ENCODE measurements at places on chromosomes 1 and 21.

- DNase-seq: no peak
Observed at GRCh38 chr1:161096015-161096414, 2.1 kb upstream of the KLHDC9 start.

DNA sequence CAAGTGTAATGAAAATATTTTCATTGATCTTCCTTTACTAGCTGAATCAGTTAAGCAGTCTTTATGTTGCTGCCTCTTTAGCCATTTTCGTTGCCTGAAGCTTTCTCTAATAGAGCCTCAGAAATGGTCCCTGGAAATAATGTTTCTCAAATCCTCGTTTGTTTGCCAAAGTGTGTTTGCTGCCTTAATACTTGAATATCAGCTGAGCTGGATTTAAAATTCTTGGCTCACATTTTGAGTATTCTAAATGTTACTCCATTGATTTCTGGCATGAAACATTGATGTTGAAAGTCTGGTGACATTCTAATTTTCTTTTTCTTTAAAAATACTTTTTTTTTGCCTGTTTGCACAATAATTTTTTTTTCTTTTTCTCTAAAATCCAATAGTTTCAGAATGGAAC is 84.6 kb upstream of the SERBP1 start:
- no peak for DNase-seq

- no peak for DNase-seq
Observed at GRCh38 chr1:7298749-7299151, 472.3 kb upstream of the VAMP3 start.

DNA sequence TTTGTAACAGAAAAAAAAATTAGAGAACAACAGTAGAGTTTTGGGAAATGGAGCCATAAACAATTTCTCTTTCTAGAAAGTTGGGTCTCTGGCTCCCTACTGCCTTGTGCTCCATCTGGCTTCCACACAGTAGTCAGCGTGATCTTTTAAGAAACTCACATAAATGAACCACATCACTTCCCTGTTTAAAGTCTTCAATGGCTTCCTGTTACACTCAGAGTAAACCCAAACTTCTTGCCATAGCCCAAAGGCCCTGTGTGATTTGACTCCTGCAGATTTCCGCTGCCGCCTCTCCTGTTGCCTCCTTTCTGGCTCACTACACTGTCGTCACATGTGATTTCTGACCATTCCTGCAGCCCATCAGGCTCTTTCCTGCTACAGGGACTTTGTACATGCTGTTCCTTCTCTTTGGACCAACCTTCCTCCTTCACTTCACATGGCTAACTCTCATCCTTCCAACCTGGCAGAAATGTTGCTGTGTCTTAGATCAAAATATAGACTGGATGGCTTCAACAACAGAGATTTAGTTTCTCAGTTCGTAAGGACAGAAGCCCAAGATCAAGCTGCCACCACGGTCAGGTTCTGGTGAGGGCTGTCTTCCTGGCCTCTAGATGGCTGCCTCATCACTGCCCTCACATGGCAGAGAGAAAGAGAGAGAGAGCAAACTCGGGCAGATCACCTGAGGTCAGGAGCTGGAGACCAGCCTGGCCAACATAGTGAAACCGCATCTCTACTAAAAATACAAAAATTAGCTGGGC is 34.0 kb downstream of the OPRD1 start:
- DNase-seq: no peak

GRCh38 chr21:27820342-27820741 is 853.5 kb upstream of the ADAMTS5 start:
- DNase-seq: no peak

DNA sequence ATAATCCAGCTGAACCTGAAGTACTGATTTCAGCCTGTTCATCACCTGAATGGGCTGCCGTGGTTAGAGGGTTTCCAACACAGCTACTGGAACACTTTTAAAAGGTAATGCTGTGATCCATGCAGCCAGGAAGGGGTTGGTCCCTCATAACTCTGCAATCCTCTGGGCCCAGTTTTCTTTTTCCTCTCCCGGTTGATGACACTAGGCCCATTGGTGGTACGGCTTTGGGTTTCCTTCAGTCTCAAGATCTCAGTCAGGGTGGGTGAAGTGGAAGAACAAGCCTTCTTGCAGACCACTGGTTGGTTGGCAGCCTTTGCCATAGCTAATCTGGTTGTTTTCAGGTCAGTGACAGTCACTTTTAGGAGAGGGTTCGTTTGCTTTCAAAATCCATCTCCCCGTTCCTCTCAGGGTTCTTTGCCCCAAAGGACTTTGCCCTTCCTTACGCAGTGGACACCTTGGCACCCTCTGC is 502 bp upstream of the SLC35A3 start:
- DNase-seq: no peak

DNA sequence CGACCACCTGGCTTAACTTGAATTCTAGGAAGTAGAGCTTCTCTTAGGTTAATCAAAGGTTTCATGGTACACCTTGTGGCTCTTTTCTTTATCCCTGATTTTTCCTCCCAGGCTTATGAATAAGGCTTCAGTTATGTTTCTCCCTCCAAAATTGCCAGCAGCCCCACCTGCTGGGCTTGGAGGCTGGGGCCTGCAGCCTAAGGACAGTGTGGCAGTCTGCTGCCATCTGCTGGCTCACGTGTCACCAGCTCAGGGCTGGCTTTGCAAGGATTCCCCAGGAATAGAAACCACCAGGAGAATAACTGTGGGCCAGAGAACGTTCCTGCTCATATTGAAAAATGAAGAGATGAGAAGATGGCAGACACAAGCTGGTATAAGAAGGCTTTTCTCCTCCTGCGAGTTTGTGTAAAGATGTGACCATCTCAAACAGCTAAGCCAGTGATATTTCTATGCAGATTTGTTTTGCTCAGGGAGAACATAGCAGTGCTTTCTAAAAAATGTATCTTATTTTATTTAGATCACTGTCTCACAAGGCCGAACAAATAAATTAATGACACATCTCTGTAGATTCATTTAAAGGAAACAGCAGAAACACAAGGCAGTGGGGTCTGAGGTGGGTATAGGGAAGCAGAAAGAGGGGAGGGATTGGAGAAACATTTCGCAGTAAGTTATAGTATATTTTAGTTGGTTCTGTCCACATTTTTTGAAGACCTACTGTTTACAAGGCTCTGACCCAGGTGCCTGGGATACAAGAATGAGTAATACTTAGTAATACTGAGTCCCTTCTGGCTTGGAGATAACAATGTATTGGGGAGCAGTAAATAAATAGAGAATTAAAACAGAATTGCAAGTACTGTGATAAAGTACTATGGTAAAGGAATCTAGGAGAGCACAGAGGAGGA is 291.1 kb upstream of the SGIP1 start:
- peak; percentile 79 for DNase-seq

- no peak for DNase-seq
Observed at GRCh38 chr1:235990330-235990795, 74.5 kb downstream of the NID1 start.

DNA sequence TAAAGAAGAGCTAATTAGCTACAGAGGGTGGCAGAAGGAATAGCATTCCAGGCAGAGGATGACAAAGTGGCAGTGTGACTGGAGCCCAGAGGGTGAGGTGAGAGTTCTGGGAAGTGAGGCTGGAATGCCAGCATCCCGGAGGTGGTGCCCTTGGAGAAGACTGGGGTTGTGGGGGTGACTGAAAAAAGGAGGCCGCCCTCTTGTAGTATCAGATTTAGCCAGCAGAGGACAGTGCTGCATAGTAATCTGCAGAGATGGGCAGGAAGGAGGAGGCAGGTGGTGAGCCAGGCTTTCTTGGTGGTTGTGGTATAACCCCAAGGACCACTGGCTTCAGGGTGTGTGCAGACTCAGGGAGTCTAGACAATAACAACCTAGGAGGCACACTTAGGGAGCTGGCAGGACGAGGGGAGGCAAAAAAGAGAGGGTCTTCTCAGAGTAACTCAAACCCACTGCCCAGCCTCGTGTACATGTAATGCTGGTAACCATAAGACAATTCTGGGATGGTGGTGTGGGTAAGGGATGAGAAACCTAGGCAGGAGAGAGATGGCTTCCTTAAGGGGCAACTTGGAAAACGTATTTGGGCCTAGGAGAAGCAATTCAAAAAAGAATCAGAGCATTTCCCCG is 30.5 kb downstream of the MROH7 start:
- no peak for DNase-seq

- DNase-seq: no peak
Observed at GRCh38 chr1:47532921-47533792, 95.3 kb downstream of the FOXD2 start.

GRCh38 chr1:57796616-57797015 is 372.8 kb upstream of the DAB1 start:
- no peak for DNase-seq

GRCh38 chr1:212560933-212561460 is 47.6 kb upstream of the ATF3 start:
- DNase-seq: no peak

GRCh38 chr1:2019172-2019543 is at the start of gene GABRD:
Gene GABRD, plus strand, starts transcription at chr1:2019345. Its CDS starts 79 bp downstream, at chr1:2019424.
- DNase-seq: no peak

GRCh38 chr1:59674595-59674994 is 140.2 kb upstream of the HOOK1 start:
- DNase-seq: no peak

- no peak for DNase-seq
Observed at GRCh38 chr1:14282707-14283106, 315.8 kb upstream of the KAZN start.

GRCh38 chr1:2591581-2592261 is 5.1 kb downstream of the PRXL2B start:
- DNase-seq: no peak

GRCh38 chr1:205963352-205964155 is 20.3 kb upstream of the SLC26A9 start:
- DNase-seq: no peak

GRCh38 chr1:27648602-27649305 is 13.8 kb upstream of the FGR start:
- no peak for DNase-seq

DNA sequence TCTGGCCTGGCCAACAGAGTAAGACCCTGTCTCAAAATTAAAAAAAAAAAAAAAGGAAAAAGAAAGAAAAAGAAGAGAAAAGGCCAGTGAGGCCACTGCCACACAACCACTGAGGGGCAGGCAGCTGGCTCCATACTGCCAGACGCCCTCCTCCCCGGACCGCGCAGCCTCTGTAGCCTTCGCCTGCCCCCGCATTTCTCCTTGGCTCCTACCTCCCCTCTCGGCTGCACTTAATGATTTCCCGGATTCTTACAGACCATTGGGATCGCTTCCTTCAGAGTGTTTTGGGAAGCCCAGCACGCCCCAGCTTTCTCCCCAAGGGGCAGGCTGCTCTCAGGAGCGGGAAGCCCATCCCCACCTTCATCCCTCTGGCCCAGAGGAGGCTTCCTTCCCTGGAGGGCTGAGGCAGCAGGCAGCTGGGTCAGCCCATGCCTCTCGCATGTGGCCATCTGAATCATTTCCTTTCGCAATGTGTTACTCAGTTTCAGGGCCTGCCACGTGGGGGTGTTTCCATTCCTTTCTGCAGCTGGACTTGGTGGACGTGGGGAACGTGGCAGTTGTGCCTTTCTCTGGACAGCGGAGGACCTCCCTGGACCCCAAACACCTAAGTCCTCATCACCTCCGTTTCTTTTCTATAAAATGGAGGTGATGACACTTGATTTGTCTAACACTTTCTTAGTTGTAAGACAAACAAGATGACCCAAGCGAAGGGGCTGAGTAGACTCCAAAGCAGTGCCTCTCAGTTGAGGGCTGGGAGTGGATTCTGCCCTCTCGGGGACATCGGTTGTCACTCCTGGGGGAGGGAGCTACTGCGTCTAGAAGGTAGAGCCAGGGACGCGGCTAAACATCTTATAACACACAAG is 2.3 kb downstream of the SLC2A5 start:
- no peak for DNase-seq

- DNase-seq: no peak
Observed at GRCh38 chr21:45876381-45877170, 105.0 kb upstream of the COL6A1 start.

DNA sequence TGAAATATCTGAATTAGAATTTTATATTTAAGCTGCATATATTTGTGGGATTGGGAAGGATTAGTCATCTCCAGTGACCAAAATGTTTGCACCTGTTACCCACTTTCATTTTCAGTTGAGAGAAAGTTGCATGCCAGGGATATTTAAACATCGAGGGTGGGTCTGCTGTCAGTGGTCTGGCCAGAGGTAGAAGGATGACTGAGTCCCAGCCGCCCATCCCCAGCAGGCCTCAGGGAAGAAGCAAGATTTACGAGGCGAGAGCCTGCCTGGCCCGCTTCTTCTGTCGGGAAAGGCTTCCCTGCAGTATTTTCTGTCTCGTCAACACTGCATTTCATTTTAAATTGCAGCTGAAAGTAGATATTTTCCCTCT is 1.4 kb upstream of the MAN1C1 start:
- DNase-seq: no peak

GRCh38 chr1:229756666-229757065 is 130.6 kb downstream of the URB2 start:
- no peak for DNase-seq

- no peak for DNase-seq
Observed at GRCh38 chr21:36929622-36930021, 36.8 kb downstream of the HLCS start.

DNA sequence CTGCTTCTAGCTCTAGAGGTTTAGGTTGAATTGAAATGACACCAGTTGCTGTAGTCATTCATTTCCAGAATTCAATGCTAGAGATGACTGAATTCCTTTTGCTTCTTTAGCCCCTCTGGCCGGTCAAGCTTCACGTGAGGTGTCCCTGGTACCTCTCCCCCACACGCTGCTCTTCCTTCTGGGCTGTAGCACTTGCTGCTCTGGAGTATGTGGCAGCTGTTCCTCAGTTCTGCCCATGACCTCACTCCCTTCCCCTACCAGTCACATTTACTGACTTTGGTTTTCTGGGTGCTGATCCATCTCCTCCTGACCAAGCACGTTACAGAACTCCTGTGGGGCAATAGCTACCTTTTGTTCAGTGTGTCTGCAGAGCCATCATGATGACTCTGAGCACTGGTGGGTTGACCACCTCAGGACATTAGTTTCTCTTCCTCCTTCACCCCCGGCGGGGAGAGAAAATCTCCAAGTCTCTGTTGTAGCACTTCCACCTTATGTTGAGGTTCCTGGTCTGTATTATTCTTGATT is 128.1 kb downstream of the HHAT start:
- no peak for DNase-seq

DNA sequence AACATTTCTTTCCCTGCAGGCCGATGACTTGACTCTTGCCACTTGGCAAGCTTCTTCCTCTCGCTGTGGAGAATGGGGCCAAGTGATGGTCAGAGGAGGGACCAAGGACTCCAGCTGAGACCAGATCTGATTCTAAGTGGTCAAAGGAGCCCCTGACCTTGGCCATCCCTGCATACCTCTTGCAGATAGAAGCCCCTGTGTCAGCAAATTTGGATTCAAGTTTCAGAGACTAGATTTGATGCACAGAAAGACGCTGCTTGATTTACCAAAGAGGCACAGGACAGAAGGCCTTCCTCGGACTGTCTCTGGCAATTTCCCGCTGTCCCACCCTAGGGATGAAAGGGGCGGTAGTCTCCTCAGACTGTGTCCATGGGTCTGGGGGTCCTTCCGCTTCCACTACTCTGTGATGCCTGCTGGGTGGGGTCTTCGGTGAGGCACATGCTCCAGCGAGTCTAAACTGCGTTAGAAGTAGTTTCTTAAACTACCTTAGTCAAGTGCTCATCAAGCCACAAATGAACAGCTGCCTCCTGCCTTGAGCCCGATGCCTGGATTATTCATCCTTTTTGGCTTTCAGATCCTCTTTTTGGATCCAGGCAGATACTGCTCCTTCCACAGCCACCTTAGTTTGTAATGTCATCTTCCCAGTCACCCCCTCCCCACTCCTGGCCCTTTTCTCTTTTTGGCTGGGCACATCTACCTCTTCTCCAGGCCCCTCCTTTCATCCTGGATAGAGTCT is 31.8 kb upstream of the RBM15 start:
- no peak for DNase-seq

All from hypothalamus (tissue), 51 donors.